Endothelial cell of umbilical vein (primary cell): ENCODE measurements at places on chromosomes 4 and X. TPM values are rescaled to one million over a fixed set of nuclear protein-coding genes. Genes with fewer than 3 reads are reported as not detected.

CHRNA9 gene
- not detected in 2 replicates for total RNA-seq

CLTRN gene
- not detected in 2 replicates for total RNA-seq

C4orf50 gene
- total RNA-seq = not detected in 2 replicates

- DNase-seq = no peak
- H3K4me1 ChIP-seq = no peaks in the 10 kb centered on the region
- peaks cover 5% of the 10 kb centered on the region for H3K27me3 ChIP-seq
- H3K4me3 ChIP-seq = no peak overlapping the region
- no peaks in the 10 kb centered on the region for H3K36me3 ChIP-seq
These were observed 13.7 kb downstream of the ATP5ME start for GRCh38 chr4:660401-660800.

DNA sequence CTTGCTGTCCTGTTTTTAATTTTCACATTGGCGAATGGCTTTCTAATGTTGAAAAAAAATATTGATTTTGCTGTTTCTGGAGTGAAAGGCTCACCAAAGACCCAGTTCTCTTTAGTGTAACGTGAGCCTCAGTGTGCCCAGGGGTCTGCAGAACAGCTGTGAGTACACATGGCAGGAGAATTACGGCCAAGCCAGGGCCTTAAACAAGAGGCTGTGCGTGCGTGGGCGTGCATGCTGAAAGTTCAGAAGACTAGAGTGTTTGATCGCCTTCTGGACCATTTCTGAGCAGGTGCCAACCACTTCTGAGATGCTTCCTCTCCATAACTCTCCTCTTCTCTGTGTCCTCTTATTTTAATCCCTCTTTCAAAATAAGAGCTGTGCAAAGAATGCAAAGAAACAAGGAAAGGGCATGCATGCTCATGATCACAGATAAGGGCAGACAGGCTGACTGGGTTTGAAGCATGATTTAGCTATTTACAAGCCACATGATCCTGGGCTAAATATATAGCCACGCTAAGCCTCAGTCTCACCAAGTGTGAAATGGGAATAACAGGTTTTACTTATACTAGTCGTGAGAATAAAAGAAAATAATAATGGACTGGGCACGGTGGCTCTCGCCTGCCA lies 9.9 kb downstream of the PHEX start:
- H3K4me3 ChIP-seq = no peak overlapping the region

GRCh38 chr4:124206779-124207605 lies 505.5 kb downstream of the ANKRD50 start:
- peaks cover 19% of the 10 kb centered on the region for H3K4me1 ChIP-seq
- H3K27me3 ChIP-seq = no peaks in the 10 kb centered on the region
- H3K36me3 ChIP-seq = no peaks in the 10 kb centered on the region
- H3K27ac ChIP-seq = no peak overlapping the region
- DNase-seq = no peak

DNA sequence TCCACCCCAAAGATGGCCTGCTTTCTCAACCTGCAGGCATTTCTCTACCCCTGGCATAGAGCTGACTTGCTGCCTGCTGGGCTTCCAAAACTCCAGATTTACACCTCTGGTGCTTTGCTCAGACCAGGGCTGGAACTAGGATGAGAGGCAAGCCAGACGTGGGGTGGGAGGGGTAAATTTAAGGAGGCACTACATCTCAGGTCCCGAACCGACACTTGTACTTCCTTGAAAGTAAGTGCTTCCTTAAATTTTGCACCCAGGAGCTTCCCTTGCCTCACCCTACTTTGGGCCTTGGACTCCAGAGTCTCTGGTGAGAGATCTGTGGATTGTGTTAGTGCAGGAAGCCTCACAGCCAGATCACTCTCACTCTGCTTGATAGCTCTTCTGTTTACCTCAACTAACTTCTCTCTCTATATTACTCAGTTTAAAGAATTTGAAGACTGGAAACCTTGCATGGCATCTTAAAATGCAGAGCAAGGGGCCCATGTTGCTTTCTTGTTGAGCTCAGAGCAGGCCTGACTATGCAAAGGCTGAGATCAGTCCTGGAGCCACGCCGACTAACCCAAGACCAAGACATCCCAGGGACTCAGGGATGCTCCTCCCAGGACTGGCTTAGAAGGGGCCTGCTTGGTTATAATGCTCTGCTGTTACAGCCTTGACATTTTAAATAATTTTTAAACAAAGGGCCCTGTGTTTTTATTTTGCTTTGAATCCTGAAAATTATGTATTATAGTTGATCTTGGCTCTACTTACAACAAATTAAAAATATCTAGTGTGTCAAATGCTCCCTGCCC lies 145.0 kb upstream of the LEF1 start:
- no peak for DNase-seq
- no peaks in the 10 kb centered on the region for H3K36me3 ChIP-seq
- no peak overlapping the region for H3K4me3 ChIP-seq
- no peak overlapping the region for H3K27ac ChIP-seq
